Hindlimb muscle (tissue), 1 donor: ENCODE measurements at places on chromosomes 6 and 20.
A peak's percentile ranks its signal among the peaks of the same experiment; 100 is the strongest.

GRCh38 chr6:41273714-41274113 lies 12.8 kb downstream of the TREM1 start:
- no peak for DNase-seq

- no peak for DNase-seq
Observed at GRCh38 chr20:57548177-57549058, 12.5 kb upstream of the PCK1 start.

DNA sequence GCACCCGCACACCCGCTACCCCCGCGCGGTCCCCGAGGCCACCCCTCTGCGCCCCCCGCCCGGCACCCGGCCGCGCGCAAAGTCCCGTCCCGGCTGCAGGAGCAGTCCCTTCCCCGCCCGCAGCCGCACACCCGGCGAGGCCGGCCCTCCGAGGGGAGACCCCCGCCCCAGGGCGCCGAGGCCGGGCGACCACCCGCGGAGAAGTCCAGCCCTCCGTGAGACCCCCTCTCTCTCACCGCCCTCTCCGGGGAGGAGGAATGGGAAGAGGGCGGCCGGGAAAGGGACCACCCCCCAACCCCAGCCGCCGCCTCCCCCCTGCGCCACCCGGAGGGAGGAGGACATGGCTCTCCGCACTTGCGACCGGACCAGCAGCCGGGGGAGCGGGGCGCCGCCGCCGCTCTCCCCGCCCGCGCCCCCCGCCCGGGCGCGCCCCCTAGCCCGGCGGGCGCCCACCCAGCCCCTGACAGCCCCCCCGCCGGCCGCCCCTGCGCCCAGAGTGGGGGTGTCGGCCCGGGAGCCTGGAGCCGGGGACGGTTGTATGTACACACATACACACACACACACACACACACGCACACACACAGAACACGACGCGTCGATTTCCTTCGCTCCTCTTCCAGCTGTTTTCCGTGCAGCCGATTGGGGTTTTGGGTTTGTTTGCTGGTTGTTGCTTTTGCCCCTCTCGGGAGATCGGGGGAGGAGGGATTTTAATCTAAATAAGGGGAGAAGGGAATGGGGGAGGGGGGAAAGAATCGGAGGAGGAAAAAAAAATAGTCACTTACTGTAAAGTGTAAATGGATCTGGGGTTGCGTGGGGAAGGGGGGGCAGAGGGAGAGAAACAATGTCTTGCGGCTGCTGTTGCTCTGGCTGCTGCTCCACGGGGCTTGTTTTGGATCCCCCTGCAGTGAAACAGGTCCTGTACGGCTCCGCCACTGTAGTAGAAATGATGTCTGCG lies at the start of gene ATXN1:
TSS of gene ATXN1 (minus strand) at position 945 of the 955 bp plus-strand sequence.
- peak; percentile 75 for DNase-seq

GRCh38 chr6:22073516-22074198 lies 223.2 kb downstream of the PRL start:
- DNase-seq = no peak

- no peak for DNase-seq
Observed at GRCh38 chr20:2163757-2164156, 62.1 kb downstream of the STK35 start.

- no peak for DNase-seq
Observed at GRCh38 chr6:1678201-1678600, 68.5 kb downstream of the FOXC1 start.

DNA sequence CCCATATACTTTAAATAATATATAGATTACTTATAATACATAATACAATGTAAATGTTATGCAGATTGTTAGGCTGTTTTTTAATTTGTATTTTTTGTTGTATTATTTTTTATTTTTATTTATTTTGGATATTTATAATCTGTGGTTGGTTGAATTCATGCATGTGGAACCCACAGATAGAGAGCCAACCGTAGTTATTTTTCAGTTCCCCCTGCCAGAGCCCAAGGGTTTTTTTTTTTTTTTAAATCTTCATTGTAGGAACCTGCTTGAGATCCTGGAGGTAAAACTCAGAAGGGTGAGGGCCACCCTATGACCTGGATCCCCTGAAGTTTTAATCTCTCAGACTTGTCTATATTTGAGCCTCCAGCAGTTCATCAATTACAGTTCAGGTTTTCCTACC lies 133.2 kb downstream of the B3GAT2 start:
- DNase-seq = no peak

GRCh38 chr20:8209061-8209460 lies 77.0 kb downstream of the PLCB1 start:
- DNase-seq = no peak

GRCh38 chr6:157323255-157323965 lies at the start of gene TMEM242:
Gene TMEM242, minus strand, starts transcription at chr6:157323519. Its CDS starts 20 bp downstream, at chr6:157323499.
- peak; percentile 95 for DNase-seq

GRCh38 chr6:103855750-103856149 lies 1004.0 kb downstream of the HACE1 start:
- DNase-seq = no peak

- DNase-seq = no peak
Observed at GRCh38 chr6:87391334-87391733, 16.4 kb upstream of the CFAP206 start.

- no peak for DNase-seq
Observed at GRCh38 chr20:63659370-63659769, 1.3 kb downstream of the RTEL1 start.

DNA sequence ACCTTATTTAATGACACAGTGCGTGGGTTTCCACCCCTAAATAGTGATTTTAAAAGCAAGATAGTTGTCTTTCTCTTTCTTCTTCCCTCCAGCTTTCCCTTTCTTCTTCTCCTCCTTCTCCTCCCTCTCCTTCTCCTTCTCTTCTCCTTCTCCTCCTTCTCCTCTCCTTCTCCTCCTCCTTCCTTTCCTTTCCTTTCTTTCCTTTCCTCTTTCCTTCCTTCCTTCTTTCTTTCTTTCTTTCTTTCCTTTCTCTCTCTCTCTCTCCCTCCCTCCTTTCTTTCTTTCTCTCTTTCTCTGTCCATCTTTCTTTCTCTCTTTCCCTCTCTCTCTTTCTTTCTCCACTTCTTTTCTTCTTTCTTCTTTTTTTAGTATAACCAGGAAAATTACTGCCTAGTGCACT lies 670.6 kb downstream of the GRIK2 start:
- no peak for DNase-seq

- DNase-seq = no peak
Observed at GRCh38 chr20:46022411-46023147, 6.4 kb upstream of the SLC12A5 start.

DNA sequence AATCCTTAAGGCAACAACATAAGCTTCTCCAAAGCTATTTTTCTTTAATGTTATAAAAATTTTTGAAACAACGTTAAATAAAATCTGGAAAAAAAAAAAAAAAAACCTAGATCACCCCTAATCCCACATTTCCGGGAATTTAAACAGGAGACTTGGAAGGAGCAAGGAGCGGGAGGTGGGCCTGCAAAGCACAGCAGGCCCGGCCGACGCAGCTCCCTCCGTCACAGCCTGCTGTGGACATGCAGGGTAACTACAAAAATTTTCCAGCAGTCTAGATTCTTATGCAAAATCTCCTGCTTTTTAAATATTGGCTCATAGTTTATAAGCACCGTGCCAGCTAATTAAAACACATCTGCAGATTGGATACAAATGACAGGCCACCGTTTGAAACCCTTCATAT lies 23.5 kb downstream of the FOXF2 start:
- DNase-seq = no peak

- DNase-seq = no peak
Observed at GRCh38 chr6:79047072-79047471, 31.0 kb downstream of the PHIP start.

GRCh38 chr6:93728150-93728549 lies 308.8 kb upstream of the EPHA7 start:
- peak; percentile 8 for DNase-seq

- no peak for DNase-seq
Observed at GRCh38 chr6:127385668-127386430, 42.4 kb upstream of the ECHDC1 start.

- DNase-seq = peak; percentile 75
Observed at GRCh38 chr6:87929843-87930288, 117.8 kb upstream of the SPACA1 start.

DNA sequence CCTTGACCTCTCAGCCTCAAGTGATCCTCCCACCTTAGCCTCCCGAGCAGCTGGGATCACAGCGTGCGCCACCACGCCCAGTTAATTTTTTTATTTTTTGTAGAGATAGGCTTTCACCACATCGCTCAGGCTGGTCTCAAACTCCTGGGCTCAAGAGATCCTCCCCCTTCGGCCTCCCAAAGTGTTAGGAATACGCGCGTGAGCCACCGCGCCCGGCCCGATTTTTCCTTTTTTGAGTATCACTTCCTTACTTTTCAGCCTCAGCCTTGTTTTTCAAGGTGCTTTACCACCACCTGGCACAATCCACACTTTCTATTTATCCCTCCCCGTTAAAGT lies 791 bp upstream of the STX11 start:
- DNase-seq = peak; percentile 6

DNA sequence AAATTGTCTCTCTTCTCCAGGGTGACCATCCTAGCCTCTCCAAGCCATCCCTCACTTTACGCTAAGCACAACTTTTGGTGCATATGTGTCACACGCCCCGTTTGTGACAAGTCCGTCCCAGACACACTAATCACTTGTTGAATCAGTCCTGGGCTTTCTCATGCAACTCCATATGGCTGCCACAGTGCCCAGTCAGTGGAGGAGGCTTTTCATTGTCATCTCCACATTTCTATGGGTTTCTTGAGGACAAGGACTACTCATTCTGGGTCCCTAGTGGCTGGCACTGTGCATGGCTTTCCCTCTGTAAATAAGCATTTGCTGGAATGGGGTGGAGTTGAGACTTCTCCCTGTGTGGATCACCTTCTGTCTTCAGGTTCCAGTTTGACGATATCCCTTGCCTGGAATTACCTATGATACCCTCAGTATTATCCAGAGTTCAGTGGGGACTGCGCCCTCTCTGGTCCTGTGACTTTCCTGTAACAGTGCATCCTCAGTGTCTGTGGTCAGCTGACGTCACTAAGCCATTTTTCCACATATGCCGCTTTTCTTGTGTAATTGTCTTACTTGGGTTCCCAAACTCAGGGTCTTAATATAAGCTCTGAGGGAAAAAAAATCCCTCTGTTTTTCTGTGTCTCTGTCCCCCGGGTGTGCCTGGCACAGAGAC lies 59.8 kb upstream of the MYL9 start:
- DNase-seq = no peak

DNA sequence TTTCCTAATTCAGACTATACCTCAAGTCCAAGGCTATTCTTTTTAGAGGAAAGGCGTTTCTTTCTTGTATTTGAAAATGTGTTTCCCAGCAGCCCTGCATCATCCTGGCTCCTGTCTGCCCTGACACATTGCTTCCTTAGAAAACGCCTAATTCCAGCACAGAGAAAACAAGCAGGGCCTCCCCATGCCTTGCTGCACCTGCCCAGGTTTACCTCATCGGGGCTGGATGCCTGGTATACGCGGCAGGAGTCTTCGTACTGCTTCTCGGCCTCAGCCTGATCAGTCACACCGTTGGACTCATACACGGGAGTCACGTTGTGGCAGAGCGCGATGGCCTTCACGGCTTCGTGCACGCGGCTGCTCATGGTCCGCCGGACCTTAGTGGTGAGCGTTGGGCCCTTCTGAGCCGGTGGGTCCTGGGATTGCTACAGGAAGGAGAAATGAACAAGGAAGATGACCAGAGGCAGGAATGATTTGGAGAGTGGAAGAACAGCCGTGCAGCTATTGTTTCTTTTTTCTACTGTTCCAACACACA lies 111.4 kb downstream of the ATP9A start:
- DNase-seq = no peak

- no peak for DNase-seq
Observed at GRCh38 chr20:8807480-8808201, 261.2 kb upstream of the PLCB4 start.

DNA sequence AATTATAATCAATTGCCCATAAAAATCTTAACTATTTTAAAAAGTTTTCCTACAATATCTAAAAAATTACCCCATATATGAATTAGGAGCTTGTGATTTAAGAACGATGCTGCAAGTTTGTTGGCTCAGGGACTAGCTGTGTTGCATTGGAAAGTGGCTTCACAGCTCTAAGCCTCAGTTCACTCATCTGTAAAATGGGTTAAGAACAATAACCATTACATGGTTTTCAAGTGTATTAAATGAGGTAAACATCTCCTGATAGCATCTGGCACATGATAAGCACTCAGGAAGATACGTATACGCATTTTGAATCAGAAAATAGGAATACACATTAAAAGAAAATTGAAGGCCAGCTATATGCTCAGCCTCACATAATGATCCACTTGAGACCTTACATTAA lies 76.4 kb downstream of the ARHGAP18 start:
- DNase-seq = no peak

DNA sequence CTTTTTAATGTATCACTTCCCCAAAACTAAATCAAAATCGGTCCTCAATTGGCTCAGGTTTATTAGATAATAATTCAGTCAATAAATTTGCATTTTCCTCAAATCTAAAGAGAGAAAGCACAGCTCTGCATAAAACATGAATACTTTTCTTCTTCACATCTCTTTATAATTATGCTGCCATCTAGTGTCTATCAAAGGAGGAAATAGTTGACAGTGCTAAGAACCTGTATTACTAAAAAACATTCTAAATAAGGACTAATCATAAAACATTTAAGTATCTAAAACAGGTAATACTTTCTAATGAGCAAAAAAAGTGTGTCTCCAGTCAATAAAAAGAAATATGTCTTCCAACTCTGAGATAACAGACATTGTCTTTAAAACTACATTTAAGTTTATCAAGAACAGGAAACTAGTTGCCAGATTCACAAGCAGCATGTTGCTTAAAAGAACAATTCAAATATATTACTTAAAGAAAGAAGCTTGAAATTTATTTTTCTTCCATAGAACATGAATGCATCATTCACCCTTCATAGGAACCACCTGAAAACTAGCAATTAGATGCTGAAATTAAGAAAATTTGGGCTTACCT lies 56.5 kb upstream of the DST start:
- DNase-seq = no peak

DNA sequence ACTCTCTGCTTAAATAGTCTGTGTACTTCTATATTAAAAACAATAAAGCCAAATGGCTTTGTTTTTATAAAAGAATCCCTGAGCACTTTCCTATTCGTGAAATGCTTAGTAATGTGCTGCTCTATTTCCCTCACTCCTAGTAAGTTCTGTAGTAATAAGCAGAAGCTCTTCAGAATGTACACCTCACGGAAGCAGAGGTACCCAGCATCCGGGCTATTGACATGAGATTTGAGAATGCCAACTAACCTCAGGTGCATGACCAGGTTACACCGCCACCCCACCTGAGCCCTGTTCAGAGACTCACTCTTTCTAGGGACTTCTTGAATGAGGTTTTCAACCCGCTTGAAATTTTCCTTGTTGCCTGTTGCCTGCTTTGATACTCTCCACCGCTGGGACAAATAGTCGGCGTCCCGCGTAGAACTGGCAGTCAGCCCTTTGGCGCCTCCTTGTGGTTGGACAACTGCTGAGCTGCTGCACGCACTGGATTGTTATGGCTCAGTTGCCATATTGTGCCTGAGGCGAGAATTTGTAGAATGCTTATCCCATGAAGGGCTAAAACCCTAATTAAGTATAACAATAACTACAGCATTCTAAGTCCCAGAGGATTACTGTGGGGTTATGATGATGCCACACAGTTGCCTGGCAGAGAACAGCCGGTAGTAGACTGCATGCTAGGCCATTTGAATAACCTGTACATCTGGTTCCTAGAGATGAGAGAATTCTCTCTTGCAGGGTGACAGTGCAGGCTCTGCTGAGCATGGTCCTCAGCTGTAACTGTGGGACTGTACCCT lies 95.4 kb downstream of the KHDC1L start:
- DNase-seq = peak; percentile 64

GRCh38 chr6:134873500-134874388 lies 76.2 kb downstream of the ALDH8A1 start:
- no peak for DNase-seq
